Choroid plexus epithelial cell (primary cell): ENCODE measurements at places on chromosomes 2 and 18.

- no peak for DNase-seq
Observed at GRCh38 chr2:238594796-238595749, 168.3 kb downstream of the ASB1 start.

DNA sequence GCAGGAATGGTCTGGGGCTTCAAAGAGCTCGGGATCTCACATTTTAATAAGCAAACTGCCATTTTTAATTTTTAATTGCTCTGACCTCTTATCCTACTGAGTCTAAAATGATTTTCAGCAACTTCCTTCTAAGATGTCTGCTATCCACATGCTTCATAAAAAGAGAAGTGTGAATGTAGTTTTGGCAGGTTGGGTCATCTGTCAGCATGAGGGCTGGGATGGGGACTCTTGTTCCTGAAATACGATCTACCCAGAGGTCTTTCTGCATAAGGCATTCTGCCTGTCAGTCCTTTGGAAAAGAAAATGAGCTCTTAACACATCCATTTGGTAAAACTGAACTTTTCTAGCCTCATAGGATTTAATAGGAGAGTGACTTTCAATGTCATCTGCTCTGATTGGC is 252.8 kb upstream of the APCDD1 start:
- DNase-seq, result no peak

- DNase-seq, result no peak
Observed at GRCh38 chr2:172997031-172997430, 78.6 kb upstream of the MAP3K20 start.

DNA sequence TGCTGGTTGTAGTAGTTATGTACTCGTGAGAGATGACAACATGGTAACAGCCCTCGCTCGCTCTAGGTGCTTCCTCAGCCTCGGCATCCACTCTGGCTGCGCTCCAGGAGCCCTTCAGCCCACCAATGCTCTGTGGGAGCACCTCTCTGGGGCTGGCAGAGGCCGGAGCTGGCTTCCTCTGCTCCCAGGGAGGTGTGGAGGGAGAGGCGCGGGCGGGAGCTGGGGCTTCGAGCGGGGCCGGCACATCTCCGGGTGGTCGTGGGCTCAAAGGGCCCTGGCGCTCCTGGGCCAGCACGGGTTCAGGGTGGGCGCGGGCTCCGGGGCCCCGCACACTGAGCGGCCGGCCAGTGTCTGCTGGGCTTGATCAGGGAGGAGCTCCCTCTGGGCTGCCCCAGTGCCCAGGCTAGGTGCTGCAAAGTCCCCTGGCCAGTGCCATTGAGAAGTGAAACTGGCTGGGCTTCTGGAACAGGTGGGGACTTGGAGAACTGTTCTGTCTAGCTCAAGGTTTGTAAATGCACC is 1012.1 kb downstream of the CNTNAP5 start:
- DNase-seq, result no peak

- DNase-seq, result no peak
Observed at GRCh38 chr2:68434981-68435380, 32.1 kb downstream of the FBXO48 start.

DNA sequence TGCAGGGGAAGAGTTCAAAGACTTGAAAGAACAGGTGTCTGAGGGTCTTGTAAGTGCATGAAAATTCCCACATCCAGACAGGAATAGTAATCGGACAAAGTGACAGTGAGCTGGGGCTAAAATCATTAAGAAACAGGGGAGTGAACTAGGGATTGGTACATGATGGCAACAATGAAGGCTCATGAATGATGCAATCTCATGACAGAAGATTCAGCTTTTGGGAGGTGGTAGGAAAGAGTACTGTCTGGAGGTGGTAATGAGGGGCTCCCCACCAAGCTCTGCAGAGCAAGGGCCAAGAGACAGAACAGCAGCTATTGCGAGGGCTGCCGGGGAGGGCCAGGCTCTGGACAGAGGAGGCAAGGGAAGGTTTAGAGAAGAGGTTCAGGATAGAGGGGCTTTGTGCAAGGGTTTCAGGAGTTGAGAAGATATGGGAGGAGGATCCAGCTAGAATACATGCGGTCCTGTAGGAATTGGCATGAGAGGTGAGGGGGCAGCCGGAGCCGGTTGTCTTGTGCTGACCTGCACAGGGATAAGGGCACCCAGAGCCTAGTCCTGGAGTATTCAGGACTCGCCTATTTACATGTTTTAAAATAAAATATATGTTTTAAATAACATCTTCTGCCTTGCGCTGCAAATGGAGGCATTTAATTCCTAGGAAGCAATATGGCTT is 31.4 kb downstream of the MAP3K20 start:
- no peak for DNase-seq

- DNase-seq, result no peak
Observed at GRCh38 chr2:9657731-9658130, 26.9 kb upstream of the YWHAQ start.

DNA sequence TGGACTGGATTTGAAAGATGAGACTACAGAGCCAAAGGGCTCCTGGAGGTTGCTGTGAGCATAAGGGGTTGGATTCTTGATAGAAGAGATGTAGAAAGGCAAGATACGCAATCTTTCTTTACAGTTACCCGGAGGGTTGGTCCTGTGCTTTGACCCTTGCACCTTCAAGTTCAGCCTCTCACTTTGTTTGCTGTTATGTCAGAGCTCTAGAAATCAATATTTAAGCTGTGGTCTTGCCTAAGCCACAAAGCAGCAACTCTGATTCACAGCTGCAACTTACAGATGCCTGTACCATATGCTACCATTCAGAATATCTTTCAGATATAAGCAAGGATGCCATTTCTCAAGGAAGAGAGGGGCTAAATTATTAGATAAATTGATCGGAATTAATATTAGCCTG is 943.1 kb upstream of the LRRTM1 start:
- no peak for DNase-seq

DNA sequence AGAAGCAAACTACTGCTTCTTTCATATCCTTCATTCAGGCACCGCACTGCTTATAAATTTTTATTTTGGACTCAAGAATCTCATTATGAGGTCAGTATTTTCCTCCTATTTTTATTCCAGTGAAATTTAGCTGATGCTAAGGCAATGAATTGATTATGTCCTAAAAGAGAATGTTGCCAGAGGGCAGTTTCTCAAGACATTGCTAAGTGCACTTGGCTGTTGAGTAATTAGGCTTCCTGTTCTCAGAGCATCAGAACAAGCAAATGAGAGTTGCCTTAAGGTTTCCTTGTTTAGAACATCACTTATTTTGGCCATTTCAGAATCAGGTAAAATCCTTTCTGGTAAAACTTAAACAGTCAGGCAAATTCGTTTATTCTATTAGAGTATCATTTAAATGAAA is 548.6 kb upstream of the ZEB2 start:
- DNase-seq, result peak; percentile 9

DNA sequence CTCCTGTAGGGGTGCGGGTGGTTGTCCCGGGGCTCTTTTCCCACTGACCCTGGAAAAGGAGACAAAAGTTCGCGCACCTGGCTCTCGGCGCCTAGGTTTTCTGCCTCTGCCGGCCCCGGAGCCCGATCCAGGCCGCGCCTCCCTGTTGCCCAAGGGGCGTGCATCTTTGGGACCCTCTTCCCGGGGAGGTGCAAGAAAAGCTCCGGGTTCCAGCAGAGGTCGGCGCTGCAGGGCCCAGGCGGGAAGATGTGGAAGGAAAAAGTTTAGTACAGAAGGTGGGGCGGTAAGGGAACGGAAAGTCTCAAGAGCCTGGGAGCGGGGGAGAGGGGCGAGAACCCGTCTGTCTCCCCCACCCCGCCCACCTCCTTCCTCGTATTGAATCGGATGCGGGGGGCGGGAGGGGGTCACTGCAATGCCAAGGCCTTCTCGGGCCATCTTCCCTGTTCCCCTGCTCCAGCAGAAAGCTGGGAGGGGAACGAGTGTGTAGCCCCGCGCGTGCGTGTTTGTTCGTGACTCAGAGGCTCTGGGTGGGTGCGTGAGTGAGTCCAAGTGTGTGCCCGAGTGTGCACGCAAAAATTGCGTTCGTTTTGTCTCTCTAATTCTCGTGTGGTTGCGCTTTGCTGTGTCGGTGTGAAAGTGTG is 6.3 kb upstream of the EN1 start:
- DNase-seq, result no peak

DNA sequence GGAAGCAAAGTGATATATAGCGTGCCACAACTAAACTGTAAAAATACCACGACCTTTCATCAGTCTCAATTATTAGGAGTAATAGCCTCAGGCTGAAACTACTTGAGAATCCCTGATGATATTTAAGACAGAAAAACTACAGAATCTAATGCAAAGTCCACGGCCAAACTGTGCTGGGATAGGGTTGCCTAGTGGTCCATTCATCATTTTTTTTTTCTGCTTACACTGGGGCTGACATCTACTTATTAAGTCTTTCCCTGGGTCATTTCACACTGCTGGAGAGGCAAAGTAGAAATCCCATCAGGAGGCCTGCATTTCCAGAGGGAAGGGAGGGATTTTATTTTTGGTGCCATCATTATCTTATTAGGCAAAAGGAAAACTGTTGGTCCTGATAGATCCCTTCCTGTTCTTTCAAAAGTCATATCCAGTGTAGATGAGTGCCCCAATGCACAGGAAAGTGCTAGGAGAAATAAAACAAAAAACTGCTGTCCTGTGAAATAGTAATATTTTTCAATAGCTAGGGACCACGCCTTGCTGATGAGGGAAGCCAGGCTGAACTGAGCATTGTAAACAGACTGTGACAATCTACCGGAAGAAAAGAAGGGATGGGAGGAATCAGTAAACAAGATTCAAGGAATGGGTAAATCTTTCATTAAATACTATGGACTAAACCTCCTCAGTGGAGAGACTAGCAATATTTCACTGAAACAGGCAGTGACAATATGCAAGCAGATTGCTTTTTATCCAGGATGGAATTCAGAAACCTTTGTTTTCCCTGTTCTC is 644.3 kb downstream of the IRS1 start:
- no peak for DNase-seq

DNA sequence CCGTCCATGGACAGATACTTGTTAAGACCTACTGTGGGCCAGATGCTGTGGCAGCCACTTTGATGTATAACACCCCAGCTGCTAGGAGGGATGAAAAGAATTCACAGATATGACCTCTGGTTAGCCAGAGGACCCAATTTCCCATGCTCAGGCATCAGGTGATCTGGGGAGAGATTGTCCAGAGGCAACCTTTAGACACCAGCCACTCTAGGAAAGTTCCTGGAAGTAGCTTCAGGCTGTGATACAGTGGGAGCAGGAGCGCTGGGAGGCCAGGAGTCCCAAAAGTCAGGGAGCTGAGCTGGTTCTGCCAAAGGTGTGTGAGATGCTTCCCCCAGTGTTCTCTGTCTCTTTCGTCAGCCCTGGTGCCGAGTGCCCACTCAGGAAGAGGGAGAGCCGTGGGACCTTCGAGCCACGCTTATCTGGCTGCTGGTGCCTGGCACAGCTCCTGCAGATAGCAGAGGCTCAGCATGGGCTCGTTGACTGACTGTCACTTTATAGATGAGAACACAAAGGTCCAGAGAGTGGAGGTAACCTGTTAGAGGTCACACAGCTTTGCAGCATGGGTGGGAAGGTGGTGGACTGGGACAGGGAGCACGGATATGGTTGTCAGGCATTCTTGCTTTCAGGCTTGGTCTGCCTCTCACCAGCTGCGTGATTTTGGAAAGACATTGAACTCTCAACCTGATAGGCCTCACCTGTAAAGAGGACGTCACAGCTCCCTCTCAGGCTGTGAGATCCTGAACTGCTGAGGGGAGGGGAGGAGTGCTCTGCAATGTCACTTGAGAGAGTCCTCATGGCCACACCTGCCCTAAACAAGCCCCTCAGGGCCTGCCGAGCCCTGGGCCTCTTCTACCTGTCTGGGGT is 7.8 kb upstream of the RALB start:
- no peak for DNase-seq

DNA sequence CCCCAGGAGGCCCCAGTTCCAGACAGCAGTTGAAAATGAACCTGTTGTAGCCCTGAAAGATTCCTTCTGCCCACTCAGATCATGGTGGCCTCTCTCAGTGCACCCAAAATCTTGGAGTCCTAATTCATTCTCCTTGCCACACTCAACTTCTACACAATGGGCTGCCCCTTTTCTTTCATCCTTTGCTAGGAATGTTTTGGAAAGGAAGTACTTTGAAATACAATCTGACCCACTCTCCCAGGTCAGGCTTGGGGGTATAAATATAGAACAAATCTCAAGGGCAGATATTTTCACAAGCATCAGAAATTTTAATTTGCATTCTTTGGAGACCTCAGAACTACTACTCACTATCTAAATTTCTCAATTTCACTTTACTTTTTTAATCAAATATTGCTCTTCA is 103.2 kb upstream of the SH3BP4 start:
- peak; percentile 31 for DNase-seq

- DNase-seq, result no peak
Observed at GRCh38 chr2:130755256-130756052, at the start of gene AMER3. AMER3 (plus strand) TSS chr2:130755540; CDS start chr2:130762073, 6,533 bp downstream.

- DNase-seq, result peak; percentile 58
Observed at GRCh38 chr2:120935339-120936313, 200.0 kb downstream of the GLI2 start.

DNA sequence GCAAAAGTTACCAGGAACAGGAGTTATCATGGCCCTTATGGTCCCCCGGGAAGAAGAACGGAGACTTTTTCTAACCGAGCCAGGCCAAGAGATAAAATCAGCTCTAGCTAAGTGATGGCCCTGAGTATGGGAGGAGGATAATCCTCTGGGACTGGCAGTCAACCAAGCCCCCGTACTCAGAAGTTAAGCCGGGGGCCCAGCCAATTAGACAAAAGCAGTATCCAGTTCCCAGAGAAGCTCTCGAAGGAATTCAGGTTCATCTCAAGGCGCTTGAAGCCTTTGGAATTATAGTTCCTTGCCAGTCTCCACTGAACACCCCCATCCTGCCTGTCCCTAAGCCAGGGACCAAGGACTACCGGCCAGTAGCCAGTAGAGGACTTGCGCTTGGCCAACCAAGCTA is 365.3 kb upstream of the TCF4 start:
- DNase-seq, result no peak
